ENCODE measurements at places on chromosomes 2 and 18.

- no peak for DNase-seq
Measured at GRCh38 chr18:44765456-44765855, 84.8 kb downstream of the SETBP1 start.

DNA sequence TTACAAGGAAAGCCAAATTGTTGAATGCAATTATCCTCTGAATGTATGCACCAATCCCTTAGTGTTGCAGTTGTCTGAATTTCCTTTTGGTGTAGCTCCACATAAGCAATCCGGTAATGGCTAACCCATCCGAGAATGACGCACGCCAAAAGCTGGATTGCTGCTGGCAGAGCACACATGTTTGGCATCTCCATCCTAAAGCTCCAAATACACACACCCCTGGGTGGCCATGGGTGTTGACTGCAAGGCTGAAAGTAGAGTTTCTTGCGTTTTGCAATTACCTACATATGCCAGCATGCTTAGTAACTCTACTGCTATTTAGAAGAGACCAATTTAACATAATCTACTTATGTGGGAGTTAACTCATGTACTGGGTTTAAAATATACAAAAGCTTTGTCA, 53.1 kb downstream of the KCTD1 start:
- no peak for DNase-seq

DNA sequence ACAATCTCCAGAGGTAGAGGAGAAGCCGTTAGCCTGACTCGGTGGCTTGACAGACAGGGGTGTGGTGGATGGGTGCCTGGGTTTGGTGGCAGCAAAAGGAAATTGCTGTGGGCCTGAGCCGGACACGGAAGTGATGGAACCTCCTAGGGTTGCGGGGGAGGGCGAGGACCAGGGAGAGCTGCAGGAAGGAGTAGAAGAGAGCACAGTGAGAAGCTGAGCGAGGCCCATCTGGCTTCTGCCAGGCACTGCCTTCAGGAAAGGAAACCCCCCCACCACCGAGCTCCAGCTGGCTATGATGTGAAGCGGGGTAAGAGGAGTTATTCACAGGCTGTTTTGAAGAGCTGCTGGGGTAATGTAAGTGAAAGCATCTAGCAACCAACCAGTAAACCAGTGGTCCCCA, 134.6 kb downstream of the TSN start:
- no peak for DNase-seq

DNA sequence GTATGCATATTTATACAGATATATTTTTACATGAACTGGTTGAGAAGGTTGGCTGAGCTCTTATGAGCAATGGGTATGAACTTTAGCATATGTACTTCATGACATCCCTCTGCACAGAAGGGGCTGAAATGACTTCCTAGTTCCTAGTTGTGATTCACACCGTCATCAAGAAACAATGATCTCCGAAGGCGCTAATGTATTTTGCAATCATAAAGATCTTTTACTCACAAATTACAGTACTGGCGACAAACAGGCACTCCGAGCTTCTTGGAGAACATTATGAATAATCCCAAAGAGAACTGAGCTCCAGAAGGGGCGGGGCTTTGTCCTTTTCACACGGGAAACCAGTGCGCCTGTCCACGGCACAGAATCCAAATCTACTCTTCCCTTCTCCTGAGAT, 18.1 kb downstream of the BCL2 start:
- no peak for DNase-seq

- DNase-seq = no peak
Measured at GRCh38 chr2:44884677-44885076, 56.8 kb upstream of the SIX3 start.

- DNase-seq = no peak
Measured at GRCh38 chr2:122816803-122817202, 1061.4 kb downstream of the TSN start.

DNA sequence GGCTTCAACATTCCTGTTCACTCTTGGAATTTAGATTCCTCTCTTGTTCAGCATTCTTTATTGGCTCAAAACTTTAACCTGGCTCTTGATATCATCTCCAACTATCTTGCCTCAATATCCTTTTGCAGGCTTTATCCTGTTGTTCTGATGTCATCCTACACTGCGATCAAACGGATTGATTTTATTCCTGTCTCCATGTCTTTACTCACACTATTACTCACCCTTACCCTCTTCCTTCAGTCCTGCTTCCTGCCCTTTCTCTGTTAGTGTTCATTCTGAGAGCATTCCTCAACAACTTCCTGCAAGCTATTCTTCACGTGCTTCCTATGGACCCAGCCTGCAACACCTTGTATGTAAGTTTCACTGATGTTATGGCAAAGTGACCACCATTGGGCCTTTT, 264.7 kb downstream of the RNF152 start:
- DNase-seq = no peak

DNA sequence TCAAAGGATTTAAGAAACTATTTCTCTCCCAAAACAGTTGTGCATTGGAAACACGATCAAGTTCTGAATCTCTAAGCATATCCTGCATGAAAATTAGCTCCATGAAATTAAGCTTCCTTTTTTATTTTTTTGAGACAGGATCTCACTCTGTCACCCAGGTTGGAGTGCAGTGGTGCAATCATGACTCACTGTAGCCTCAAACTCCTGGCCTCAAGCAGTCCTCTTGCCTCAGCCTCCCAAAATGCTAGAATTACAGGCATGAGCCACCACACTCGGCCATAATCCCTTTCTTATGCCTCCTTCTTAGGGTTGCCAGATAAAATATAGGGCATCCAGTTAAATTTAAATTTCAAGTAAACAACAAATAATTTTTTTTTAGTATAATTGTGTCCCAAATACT, 124.4 kb downstream of the ARL4C start:
- no peak for DNase-seq

DNA sequence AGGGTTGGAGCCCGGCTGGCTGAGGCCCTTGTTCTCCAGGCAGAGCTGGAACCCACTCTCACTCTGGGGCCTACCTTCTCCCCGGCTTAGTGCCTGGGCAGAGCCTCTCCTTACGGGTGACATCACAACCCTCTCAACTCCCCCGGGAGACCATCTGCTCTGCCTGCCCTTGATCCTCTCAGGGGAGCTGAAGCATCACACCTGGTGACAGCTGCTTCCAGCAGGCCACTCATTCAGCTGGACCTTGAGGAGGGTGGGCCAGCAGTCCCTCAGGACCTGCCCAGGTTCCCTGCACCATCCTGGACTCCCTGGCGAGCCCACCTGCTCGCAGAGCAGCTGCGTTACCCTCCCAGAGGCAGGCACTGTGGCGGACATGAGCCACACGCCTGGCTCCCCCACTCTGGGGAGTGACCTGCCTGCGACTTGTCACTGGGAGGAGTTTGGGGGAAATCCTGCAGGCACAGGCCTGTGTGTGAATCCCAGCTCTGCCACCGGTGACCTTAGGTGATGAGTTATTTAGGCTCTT, 13.1 kb downstream of the HS6ST1 start:
- DNase-seq = peak; percentile 94

- no peak for DNase-seq
Measured at GRCh38 chr2:51350100-51350499, 318.2 kb upstream of the NRXN1 start.

DNA sequence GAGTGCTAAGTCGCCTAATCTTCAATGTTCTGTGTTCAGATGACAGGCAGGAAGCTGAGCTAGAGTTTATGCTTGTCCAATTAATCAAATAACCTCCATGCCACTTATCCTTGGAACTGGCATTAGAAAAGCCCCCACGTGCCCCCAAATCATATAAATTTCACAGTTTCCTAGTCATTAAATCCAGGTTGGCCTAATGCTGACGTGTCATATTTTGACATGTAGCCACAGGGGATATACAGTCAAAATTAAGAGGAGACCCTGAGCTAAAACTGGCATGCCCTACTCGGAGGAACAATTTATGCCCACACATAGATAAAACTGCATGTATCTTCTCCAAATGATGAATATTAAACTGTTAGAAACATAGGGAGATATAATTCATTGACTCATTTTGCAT, 101.0 kb downstream of the AFF3 start:
- no peak for DNase-seq

DNA sequence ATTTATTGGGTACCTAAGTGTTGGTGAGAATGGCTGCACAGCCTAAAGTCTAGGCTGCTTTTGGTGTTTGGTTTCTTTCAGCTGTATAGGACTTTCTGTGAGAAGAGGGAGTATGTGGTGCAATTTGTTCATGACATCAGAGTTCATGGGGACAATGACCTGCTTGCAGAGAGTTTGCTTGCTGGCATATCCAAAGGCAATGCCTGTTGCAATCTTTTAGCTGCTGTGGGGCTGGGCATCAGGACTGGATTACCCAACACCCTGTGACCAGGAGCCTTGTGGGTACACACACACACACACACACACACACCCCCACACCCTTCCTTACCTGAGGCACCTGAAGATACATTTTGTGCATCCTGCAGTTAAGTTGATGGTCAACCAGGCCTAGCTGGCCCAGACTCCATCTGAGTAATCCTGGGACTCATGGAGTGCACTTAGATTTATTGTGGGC, 68.4 kb downstream of the LIPG start:
- no peak for DNase-seq

DNA sequence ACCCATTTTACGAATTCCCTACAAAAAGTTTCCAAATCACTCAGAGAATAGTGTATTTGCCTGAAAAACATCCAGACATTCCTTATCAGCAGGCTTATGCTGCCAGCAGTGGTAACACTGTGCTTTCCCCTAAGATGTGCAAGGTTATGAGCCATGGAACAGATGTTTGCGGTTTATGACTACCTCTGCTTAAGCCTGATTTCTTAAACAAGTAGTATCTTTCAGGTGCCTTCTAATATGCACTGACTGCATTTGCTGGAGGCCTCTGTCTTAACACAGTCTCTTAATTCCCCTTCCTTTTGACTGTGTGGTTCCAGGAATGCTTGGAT, 54.8 kb downstream of the CDC42EP3 start:
- DNase-seq = no peak

Measured in NCI-H1105 treated with DMSO at 0.1 percent for 48 hours (cell line).